ENCODE measurements at places on chromosomes 7 and 10.

GRCh38 chr10:89646889-89647657 lies 2.0 kb upstream of the PANK1 start:
- DNase-seq: no peak

DNA sequence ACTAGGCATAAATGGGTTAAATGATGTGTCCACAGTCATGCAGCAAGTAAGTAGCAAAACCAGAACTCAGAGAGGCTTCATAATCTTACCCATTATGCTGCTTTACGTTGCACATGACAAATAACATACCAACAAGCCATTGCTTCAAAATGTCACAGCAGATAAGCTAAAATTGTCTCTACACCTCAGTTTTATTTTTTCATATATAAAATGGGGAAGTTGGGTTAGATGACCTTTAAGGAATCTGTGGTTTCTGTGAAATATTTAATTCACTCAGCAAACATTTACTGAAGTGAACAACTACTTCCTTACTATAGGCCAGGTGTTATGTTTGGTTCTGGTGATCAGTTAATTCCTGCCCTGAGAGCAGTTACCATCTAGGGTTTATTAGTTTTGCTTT lies 2.2 kb upstream of the ASCC1 start:
- DNase-seq: no peak

- DNase-seq: no peak
These were observed 5.3 kb upstream of the TMEM139 start for GRCh38 chr7:143279186-143280098.

- no peak for DNase-seq
These were observed 43.2 kb downstream of the HTRA1 start for GRCh38 chr10:122504610-122504950.

DNA sequence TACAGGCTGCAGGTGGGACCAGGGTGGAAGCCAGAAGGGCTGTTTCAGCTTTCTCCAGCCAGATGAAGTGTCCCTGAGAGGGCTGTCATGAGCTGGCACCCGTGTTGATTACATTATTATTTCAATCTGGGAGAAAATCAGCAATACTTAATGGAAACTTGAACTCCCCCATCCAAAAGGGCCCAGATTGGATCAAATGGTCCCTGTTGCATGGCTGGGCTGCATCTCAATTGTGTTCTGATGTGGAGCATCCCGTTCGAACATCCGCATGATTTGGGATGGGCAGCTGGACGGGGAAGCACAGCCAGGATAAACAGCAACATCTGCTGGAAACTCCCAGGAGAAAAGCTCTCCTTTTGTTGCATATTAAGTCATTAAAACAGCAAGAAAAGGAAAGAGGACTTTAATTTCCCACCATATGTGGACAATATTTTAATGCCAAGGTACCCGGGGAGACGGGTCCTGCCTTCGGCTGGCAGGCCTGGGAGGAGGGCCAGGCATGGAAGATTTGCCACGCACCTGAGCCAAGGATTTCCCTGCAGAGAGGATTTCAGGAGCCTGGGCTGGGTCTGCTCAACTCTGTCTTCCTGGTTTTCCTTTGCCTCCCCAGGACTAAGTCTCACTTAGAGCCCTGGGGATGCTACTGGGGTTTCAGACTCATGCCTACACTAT lies 52.4 kb downstream of the NPTX2 start:
- DNase-seq: no peak

DNA sequence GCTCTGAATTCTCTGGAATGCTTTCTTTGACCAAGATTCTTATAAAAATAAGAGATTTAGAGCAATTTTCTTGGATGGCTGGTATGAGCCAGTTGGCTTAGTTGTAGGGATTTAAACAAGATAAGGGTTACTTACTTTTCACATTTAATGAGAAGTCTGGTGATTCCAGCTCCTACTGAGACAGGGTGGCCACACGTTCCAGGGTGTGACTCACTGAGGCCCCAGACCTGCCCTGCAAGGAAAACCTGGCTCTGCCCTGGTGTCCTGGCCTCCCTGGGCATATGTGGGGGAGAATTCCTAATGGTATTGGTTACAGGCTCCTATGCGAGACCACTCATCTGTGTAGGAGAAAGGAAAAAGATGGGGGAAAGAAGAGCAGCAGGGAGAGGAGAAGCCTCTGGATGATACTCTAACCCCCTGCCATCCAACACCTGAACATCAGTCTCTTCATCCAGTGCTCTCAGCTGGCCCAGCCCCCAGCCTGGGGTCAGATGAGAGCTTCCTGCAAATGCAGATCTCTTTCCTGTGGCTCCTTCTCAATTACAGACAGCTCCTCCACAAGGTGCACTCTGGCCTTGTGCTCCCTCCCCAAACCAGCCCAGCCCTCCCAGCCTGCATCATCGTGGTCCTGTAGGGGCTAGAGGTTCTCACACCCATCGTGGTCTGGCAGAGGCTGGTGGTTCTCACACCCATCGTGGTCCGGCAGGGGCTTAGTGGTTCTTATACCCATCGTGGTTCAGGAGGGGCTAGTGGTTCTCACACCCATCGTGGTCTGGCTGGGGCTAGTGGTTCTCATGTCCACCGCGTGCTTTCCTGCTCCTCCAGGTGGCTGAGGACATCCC lies 139.9 kb downstream of the EGFR start:
- no peak for DNase-seq

DNA sequence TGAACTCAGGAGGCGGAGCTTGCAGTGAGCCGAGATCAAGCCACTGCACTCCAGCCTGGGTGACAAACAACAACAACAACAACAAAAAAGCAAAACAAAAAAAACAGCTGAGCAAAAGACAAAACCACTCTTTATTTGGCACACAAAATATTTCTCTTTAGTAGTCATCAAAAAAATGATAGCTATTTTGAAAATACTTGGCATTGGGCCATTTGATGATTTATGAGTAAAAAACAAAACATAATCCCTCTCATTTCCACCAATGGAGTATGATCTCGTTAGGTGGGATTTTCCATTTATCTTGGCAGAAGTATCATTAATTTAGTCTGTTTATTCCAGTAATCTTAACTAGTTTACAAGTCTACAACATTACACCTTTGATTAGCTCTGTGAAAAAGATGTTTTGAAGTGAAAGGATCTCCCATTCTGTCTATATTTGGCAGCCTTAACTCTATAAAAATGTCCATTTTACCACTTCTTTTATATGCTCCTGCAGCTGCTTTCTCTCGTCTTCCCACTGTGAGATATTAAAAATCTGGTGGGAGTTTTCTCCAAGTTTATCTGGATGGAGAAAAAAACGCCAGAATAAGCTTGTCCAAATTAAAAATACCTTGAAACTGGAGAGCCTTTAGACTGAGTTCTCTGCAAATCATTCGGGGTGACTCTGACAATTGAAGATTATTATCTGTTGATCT lies 58.8 kb upstream of the AGMO start:
- DNase-seq: no peak

- no peak for DNase-seq
These were observed 275.0 kb downstream of the ELMO1 start for GRCh38 chr7:37173670-37174069.

DNA sequence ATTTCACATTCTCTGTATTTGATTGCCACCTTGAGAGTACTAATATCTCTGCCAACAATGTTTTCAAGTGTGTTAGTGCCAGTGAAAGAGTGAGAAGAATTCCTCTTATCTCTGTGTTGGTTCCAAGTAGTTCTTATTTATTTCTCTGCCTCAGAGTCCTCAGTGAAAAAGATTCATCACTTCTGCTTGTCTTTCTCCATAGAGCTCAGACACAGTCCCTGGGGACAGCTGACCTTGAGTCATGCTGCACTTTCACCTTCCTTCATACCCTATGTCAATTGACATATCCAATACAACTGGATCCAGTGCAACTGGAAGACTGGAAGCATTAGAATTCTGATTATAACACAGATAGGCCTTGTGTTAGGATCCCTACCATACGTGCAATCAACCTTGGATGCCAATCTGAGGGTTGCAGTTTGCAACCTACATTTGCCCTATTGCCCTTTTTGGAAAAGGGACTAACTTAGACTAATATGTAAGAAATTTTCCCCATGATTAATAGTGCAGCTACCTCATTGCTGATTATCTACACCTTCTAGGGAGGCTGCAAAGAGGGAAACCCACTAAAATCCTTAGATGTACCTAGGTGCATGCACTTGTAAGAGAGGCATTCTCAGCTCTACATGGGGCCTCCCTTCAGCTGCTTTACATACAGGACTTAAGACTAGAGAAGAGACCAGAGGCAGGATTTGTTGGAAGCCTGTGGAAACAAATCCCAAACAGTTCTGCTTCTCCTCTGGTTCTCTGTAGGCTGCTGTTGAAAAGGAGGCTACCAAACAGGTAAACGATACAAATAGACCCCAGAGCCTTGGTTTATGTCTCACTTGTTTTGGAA lies 8.4 kb downstream of the IFIT2 start:
- no peak for DNase-seq

DNA sequence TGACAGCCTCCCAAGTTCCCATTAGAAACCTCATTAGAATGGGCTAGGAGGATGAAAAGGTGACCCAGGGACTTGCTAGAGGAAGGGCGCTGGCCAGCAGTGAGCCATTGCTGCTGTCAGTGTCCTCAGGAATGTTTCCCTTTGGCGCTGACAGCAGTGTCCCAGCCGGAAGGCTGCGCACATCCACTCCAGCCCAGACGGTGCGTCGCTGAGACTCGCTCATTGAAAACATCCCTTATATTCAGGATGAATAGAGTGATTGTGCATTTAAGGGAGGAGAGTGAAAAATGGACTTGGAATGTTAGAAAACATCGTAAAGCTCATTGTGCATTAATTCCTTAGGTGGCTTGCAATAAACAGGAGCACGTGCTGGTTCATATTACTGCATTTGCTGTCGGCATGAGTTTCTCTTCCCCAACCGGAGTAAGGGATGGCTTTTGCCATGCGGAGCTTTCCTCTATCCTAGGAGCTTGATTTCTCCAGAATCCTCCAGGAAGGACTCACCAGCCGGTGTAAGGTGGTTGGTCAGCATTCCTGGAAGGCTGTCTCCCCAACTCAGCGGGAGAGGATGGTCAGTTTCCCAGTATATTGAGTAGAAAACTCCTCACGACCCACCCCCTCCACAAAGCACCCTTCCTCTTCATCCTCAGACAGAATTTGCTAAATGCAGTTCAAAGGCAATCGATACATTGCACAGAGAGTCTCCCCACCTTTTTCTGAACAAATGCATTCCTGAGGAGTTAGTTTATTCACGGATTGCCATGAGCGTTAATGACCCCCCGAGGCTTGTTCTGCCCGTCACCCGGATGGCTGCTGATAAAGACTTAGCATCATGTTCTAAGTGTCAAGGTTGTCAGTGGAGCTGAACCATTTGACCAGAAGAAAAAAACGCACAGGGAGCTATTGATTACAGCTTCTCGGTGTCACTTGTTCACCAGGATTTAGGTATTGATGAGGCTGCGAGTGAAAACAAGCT lies 201.8 kb downstream of the EBF3 start:
- no peak for DNase-seq

GRCh38 chr7:157854066-157854891 lies 517.5 kb downstream of the DNAJB6 start:
- DNase-seq: no peak

- DNase-seq: no peak
These were observed 122.4 kb downstream of the PLXNA4 start for GRCh38 chr7:132453826-132454225.

- no peak for DNase-seq
These were observed 595.0 kb downstream of the GRM8 start for GRCh38 chr7:126657599-126658358.

DNA sequence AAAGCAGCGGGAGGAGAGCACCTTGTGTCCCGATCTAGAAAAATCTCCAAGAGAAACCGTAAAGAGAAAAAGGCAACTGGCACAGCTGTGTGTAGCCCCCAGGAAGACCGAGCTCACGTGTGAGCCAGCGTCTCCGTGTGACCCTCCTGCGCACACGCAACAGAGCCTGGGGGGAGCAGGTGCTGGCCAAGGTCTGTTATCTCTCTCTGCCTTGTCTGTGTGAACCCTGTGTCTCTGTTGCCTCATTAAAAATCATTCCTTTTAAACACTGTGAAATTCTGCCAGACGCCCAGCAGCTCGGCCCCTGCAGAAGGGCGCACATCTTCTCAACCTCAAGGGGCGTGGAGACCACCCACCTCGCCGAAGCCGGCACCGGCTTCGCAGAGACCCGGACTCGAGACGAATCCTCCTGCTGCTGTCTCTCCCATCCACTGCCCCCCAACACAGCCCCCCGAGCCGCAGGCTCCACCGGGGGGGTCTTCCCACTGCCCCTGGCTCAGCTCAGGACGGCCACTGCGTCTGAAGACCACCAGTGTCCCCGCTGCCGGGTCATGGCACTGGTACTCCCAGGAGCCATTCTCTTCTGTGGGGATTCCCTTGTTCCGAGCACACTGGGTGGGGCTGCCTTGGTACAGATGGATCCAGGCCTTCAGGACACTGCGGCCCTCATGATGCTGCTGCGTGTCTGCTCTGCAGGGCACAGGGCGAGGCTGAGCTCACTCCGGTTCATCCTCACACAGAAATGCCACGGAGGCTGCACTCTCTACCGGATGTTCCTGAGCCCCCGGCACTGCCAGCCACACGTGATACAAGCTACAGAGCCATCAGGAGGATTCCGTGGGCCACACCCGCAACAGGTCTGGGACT lies 94.3 kb upstream of the DNAAF5 start:
- DNase-seq: no peak

DNA sequence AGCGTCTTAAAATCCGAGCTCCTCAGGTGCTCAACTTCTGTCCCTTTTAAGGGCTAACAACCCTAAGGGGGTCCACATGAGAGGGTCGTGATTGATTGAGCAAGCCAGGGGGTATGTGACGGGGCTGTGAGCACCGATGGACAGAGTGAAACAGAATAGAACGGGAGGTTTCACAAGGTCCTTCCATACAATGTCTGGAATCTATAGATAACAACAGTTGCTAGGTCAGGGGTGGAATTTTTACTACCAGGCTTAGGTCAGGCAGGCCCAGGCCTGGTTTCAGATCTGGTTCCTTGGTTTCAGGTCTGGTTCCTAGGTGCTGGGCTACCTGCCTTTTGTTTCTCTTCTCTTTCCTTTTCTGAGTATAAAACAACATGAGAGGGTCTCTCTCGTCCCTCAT lies 80.9 kb downstream of the PTN start:
- no peak for DNase-seq

GRCh38 chr7:13257661-13258060 lies 570.2 kb downstream of the ARL4A start:
- no peak for DNase-seq

DNA sequence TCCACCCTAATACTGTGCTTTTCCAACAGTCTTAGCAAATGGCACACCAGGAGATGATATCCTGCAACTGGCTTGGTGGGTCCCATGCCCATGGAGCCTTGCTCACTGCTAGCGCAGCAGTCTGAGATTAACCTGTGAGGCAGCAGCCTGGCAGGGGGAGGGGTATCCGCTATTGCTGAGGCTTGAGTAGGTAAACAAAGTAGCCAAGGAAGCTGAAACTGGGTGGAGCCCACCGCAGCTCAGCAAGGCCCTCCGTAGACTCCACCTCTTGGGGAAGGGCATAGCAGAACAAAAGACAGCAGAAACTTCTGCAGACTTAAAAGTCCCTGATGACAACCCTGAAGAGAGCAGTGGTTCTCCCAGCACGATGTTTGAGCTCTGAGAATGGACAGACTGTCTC lies 399.0 kb downstream of the CCSER2 start:
- no peak for DNase-seq

- DNase-seq: no peak
These were observed 119.9 kb downstream of the CREB5 start for GRCh38 chr7:28532181-28532580.
